Ovary (tissue), 10 donors: ENCODE measurements at places on chromosomes 7 and 10. TPM values are rescaled to one million over a fixed set of nuclear protein-coding genes. Genes with fewer than 3 reads are reported as not detected.

Gene SPDYE1
- total RNA-seq: not detected

Gene PIK3AP1
- total RNA-seq: 11.1 TPM

Gene SLC26A5
- total RNA-seq: 0.10 TPM

Gene MNX1
- not detected for total RNA-seq

Gene HOXA5
- 0.62 TPM for total RNA-seq

Gene ARHGAP22
- total RNA-seq: 4.4 TPM

Gene GPC2
- 5.6 TPM for total RNA-seq
